ENCODE measurements at places on chromosomes 12 and 14.

- no peak for DNase-seq
These were observed 23.6 kb downstream of the NR1H4 start for GRCh38 chr12:100497105-100497795.

DNA sequence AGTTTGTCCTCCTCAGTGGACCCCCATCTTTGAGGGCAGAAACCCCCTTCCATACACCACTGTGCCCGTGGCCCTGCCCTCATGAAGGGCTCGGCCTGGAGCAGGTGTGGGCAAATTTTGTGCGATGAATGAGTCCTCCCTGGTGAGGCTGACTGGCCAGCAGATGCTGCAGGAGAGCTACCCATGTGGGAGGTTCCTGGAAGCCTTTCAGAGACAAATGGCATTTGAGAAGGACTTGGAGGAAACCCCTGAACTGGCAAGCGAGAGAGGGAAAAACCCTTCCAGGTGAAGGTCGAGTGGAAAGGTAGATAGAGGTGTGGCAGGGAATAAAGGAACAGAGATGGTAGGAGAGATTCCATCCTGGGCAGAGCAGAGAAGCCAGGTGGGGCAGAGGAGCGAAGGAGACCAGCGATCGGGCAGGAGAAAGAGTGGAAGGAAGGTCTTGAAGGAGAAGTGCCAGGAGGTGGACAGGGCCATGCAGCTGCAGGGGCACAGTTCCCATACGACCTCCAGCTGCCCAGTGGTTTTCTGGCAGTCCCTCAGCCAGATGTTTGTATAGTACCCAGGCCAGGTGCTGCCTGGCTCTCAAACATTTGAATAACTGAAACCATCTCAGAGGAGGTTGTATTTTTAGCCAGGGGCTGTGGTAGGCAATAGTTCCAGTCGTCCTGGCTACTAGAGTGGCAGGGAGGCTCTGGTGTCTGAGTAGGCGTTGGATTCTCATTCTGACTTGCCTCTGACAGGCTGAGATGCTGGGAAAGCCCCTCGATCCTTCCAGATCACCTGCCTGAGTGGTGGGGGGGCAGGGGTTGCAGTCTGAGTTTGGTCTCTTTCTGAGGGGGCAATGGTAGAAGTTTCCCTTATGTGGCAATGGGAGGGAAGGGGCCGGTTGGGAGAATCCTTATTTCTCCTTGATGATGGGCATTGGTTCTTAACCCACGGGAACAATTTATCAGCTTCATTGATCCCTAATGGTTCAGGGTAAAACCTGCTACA is 40.1 kb downstream of the FBXL14 start:
- no peak for DNase-seq

- no peak for DNase-seq
These were observed 358.7 kb upstream of the TMPO start for GRCh38 chr12:98156697-98157096.

DNA sequence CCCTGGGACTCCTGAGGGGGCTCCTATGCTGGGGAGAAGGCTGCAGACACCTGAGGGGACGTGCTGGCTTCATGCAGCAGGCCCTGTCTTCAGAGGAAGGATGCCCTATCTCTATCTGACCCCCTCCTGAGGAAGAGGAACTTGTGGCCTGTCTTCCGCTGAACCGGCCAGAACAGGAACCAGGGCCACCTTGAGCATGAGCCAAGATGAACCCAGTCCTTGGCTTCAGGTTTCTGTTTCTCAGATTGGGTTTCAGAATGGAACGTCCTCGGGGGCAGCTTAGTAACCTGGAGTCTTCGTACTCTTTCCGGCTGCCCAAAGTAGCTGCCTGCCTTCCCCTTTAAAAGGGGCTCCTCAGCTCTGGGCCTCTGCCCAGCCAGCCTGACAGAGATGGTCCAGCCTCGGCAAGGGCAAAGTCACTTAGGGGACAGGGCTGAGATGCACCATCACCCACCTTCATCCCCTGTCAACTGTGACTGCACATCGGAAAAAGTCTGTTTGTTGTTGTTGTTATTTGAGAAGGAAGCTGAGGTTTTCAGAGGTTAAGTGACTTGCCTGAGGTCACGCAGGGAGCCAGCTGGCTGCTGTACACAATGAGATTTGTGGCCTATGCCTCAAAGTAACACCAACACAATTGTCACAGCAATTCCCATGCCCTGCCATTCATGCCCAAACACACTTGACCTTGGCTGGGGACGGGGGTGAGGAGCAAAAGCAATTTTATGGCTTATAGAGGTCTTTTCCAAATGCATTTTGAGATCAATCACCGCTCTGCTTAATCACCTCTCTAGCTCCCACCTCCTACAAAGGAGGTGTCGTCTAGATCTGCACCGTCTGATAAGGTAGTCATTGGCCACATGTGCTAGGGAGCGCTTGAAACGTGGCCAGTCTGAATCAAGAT is 13.4 kb downstream of the ASB2 start:
- no peak for DNase-seq

- DNase-seq = no peak
These were observed 111.0 kb upstream of the LRIG3 start for GRCh38 chr12:59031313-59031712.

DNA sequence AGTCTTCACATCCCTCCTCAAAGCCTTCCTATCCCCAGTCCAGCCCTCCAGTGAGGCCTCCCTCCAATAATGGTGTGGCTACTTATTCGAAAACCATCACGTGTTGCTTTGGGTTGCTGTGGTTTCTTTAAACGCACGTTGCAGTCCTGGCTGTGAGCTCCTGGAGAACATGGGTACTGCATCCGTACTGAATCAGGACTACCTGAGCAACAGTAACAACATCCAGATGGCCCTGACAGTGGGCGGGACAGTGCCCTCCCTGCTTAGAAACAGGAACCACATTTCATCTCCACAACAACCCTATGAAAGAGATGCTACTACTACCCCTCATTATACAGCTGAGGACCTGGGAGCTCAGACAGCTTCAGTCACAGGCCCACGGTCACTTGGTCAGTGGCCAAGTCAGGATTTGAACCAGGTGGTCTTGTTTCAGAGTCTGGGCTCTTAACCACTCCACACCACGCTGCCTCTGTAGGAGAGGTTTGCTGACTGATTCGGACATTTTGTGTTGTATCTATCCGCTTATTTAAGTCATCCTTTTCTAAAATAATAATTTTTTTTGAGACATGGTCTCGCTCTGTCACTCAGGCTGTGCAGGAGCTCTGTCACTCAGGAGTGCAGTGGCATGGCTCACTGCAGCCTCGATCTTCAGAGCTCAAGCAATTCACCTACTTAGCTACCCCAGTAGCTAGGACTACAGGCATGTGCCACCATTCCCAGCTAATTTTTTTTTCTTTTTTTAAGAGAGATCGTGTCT is 104.8 kb downstream of the DPF3 start:
- no peak for DNase-seq

- no peak for DNase-seq
These were observed 219.2 kb upstream of the RGS6 start for GRCh38 chr14:71713016-71713415.

GRCh38 chr12:105099356-105099755 is 8.2 kb upstream of the WASHC4 start:
- DNase-seq = no peak

GRCh38 chr14:59939828-59940227 is 19.9 kb downstream of the LRRC9 start:
- no peak for DNase-seq

- no peak for DNase-seq
These were observed 224.3 kb upstream of the DCN start for GRCh38 chr12:91406920-91407341.

DNA sequence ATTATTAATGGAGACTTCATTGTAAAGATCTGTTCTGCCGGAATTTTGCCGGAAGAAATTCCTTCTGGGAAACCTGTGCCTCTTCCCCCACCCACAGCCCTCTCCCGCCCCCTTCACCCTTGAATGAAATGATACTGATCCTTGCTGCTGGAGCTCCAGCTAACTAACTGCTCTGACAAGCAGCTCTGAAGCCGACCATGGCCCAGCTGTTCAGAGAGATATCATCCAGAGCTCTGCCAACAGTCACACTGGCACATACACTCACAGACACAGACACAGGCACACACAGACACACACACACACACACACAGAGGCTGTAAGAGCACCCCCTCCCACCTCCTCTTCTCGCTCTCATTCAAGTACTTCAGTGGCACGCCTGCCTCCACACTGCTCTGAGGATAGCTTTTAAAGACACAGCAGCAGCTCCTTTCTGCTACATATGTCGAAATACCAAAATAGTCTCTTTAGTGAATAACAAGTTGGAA is 88.6 kb downstream of the R3HDM2 start:
- DNase-seq = no peak

DNA sequence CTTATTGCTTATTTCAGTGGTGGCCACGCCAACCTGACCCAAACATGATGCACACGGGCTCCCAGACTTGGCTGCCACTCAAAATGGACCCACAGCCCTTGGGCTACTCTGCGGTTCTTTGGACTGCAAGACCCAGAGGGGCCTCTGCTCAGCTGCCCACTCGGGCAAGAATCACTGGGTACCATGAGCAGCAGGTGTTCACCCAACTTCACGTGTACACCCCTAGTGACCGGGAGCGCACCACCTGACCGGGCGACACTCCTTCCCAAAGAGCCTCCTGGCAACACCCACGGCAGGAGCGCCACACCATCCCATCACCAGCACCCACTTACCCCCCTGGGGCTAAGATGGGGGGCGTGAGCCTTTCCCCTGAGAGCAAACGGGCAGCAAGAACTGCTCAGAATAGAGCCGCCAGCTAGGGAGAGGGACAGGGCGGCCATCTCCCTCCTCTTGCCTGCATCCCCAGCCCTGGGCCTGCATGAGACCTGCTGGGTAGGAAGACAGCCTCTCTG is 32.0 kb downstream of the CCNK start:
- DNase-seq = no peak

GRCh38 chr14:53792909-53793308 is 163.7 kb downstream of the BMP4 start:
- DNase-seq = no peak

- DNase-seq = no peak
These were observed 235.5 kb downstream of the TMEM121 start for GRCh38 chr14:105761842-105762241.

DNA sequence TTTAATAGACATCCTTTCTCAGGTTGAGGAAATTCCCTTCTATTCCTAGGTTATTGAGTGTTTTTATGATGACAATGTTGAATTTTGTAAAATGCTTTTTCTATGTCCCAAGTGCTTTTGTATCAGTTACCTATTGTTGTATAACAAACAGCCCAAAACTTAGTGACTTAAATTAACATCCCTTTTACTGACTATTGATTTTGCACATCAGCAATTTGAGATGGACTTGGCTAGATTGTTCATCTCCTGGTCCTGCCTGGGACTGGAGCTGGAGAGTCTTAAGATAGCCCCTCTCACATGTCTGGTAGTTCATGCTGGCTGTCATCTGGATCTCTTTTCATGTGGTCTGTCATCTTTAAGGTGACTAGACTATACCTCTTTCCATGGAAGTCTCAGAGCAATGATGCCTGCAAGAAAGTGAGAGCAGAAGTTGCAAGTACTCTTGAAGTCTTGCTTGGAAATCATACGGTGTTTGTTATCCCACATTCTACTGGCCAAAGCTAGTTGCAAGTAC is 132.6 kb downstream of the RPAP3 start:
- no peak for DNase-seq

- DNase-seq = no peak
These were observed 15.5 kb downstream of the E2F7 start for GRCh38 chr12:77049767-77050353.

DNA sequence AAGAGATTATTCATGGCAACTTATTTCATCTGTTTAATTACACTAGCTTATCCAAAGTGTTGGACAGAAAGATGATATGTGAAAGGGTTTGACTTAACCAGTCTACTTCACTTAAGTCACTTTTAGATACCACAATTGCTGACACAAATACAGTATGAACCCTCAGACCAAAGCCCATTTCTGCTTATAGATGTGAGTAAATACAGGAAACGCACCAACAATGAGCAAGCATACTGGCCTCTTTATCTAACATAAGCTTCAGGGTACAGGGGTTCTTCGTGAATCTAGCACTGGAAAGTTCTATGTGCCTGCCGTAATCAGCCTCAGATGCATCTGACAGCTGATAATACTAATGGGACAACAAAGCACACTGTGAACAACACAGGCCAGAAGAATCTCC is 209.6 kb downstream of the MED13L start:
- no peak for DNase-seq

GRCh38 chr12:124369055-124369826 is 74.3 kb downstream of the RFLNA start:
- no peak for DNase-seq

GRCh38 chr14:103680491-103681231 is 34.6 kb downstream of the XRCC3 start:
- DNase-seq = no peak

DNA sequence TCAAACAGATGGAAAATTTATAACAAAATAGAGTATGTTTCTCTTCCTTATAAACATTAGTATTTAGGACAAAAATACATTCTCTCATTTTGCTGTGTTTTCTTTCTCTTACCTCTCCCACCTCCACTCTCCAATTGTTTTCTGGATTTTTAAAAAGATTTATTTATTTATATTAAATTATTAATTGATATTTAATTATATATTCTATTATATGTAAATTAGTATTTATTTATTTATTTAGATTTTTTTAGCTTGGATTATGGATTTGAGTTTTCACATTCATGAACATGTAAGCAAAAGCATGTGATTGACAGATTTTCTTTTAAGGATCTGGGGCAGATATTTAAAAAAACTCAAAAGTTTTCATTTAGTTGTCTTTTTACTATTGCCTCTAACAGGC is 35.6 kb downstream of the SCN8A start:
- no peak for DNase-seq

DNA sequence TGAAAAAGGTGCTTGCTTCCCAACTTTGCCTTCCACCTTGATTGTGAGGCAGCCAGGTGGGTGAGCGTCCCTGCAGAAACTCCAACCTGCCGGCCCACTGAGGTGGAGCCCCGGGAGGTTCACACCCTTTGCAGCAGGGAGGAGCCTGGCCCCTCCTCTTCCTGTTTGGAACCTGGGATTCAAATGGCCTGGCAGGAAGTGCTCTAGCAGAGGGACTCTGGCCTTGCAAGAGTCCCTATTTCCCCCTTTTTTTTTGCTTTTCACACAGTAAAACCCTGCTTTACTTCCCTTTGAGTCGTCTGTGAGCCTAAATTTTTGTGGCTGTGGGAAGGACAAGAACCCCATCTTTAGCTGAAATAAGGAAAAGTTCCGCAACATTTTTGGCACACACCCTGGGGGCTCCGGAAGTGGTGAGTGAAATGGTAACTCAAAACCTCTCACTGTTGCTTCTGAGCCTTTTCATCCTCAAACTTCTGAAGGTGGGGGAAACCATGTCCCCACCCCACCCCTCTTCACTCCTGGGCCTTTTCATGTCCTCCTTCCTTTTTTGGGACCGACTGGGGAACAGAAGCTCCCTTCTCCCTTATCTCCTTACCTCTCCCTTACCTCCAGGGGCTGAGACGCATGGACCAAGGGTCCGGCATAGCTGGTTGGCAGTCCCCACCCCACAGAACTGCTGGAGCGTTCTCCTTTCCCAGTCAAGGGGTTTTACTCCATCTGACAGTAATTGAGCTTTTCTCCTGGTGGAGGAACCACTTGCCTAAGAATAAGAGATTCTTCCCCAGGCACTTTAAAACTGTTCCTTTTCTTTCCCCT is 102.0 kb downstream of the KCNMB4 start:
- DNase-seq = no peak

DNA sequence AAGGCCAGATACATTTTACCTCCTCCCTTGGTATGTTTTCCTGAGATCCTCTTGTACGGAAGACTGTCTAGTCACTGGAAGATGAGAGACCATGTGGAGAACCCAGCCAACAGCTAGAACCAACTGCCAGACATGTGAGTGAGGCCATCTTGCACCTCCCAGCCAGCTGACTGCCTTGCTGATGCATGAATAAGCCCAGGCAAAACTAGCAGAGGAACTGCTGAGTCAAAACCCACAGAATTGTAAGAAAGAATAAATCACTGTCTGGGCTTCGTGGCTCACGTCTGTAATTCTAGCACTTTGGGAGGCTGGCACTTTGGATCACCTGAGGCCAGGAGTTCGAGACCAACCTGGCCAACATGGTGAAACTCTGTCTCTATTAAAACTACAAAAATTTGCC is 160.0 kb downstream of the TPH2 start:
- no peak for DNase-seq

All from D721Med (cell line).